ENCODE measurements at places on chromosomes 16 and 17.

GRCh38 chr17:34269969-34270368, at the start of gene CCL7:
CCL7 (plus strand) TSS chr17:34270221; CDS start chr17:34270291, 70 bp downstream.
- DNase-seq: no peak

GRCh38 chr16:65453646-65454045, 331.8 kb upstream of the CDH11 start:
- DNase-seq: no peak

DNA sequence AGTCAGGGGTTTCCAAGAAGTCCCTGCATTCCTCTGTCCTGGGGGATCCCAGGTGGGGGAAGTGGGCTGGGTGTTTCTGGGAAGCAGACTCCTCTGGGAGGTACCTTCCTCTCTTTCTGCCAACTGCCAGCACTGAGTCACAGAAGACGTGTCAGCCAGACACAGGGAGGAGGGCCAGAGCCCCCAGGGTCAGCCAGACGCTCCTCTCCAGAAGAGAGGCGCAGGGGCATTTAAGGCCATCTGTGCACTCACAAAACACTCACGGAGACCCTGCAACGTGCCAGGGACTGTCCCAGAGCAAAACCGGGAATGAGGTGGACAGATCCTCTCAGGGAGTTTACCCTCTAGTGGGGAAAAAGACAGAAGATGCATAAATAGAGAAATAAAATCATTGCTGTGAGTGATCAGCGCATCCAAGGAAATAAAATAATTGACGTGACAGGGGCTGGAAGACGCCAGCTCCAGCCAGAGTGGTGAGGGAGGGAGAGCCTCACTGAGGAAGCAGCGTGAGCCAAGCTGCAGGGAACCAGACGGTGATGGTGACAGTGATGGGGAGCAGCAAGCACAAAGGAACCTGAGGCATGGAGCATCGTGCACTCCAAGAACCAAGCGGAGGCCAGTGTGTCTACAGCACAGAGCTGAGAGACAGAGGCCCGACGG, 105.4 kb downstream of the ZNF423 start:
- no peak for DNase-seq

GRCh38 chr17:27622986-27623385, 8.0 kb upstream of the LGALS9 start:
- DNase-seq: no peak

DNA sequence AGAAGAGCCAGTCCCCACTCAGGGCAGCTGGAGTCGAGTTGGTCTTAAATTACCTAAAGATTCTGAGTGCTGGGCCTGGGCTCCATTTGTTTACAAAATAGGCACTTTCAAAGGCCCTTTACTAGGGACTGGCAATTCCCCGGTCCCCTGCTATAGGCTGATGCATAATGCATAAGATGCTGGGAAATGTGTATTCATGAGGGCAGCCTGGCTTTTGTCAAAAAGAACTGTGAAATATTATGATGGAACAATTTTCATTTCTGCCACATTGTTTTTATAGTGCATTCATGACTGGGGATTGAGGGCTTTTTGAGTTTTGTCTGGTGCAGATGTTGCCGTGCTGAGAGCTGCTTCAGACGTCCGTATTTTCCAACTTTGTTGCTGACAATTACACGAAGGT, 617.0 kb upstream of the CDH5 start:
- no peak for DNase-seq

GRCh38 chr16:48547530-48547929, 62.5 kb downstream of the N4BP1 start:
- no peak for DNase-seq

- no peak for DNase-seq
Observed at GRCh38 chr17:74471341-74471740, 4.9 kb downstream of the CD300A start.

DNA sequence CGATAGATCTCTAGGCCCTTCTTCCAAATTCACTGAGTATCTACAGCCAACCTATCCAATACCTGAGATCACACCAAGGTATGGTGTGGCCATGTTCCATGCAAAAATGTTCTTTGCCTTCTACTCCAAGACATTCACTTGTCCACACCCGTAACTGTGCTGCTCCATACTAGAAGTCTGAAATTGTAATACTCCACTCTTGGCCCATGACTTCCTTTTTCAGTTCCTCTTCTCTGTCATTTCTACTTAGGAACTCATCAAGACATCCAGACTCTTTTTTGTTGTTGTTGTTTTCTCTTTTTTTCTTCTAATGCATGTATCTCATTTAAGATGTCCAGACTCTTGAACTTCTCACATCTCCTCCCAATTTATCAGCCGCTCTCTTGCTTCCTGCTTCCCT, 42.5 kb upstream of the KSR1 start:
- DNase-seq: no peak

DNA sequence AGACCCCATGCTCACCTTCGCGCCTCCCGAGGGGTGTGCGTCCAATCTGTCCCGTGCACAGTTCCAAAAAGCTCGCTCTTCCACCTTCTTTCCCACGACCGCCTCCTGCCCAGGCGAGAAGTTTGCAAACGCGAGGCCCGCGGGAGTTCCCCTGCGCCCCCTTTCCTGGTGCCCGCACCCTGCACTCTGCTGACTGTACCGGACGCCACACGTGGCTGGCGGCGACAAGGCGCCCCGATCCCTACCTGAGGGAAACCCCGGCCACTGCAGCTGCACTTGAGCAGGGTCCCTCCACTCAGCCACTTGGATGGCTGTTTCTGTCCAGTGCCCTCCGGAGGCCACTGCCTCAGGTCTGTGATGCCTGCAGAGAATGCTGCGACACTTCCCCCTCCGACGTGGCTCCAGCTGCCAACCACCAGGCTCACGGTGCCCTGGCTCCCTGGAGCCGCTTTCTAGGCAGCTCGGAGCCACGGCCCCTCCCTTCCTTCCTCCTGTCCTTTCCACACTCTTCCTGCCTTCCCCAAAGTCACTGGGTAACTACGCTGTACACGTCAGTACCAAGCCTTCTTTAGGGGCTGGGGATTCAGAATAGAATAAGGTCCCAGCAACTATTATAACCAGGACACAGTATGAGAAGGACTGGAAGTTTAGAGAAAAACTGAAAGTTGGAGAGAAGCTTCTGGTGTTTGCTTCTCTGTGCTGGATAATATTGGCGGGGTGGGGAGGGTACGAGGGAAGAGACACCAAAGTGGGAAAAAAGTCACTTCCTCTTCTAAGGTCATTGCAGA, at the start of gene MLKL:
TSS of gene MLKL (minus strand) at position 425 of the 788 bp plus-strand sequence. CDS start 5,105 bp downstream, outside the sequence.
- DNase-seq: no peak

- DNase-seq: no peak
Observed at GRCh38 chr16:49365711-49366509, 7.7 kb upstream of the C16orf78 start.

DNA sequence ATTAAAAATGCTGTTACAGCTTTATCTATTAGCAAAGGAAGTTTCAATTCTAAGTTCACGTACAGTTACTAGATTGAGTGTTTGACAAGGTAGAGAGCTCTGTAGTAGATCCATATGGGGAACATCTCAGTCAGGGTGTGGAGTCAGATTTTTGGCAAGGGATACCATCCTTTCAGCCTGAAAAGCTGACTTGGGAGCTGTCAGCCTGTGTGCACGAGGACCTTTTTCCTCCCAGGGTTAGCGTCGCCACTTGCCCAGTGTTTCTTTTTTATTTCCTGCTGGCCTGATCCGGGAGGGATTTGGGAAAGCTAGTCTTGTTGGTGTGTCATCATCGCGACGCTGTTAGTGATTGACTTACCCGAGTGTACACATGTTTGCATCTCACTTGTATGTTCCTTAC, 29.5 kb downstream of the WWOX start:
- no peak for DNase-seq

DNA sequence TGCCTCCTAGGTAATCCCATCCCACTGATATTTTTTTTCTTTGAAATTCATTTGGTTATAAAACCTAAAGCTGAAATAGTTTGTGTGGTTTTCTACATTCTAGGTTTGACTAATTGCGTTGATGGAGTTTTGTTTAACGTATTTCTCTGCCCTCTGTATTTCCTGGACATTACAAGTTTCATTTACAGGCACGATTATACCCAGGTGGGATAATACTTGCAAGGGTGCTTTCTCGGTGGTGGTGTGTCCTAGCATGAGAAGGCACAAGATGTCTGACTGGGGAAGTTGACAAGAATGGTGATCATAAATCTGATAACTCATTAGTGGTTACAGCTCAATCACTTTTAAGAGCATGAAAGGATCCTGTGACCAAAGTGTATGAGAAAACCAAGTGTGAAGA, 45.0 kb downstream of the DYNLRB2 start:
- DNase-seq: no peak

- no peak for DNase-seq
Observed at GRCh38 chr17:79045842-79046196, 21.9 kb downstream of the C1QTNF1 start.

DNA sequence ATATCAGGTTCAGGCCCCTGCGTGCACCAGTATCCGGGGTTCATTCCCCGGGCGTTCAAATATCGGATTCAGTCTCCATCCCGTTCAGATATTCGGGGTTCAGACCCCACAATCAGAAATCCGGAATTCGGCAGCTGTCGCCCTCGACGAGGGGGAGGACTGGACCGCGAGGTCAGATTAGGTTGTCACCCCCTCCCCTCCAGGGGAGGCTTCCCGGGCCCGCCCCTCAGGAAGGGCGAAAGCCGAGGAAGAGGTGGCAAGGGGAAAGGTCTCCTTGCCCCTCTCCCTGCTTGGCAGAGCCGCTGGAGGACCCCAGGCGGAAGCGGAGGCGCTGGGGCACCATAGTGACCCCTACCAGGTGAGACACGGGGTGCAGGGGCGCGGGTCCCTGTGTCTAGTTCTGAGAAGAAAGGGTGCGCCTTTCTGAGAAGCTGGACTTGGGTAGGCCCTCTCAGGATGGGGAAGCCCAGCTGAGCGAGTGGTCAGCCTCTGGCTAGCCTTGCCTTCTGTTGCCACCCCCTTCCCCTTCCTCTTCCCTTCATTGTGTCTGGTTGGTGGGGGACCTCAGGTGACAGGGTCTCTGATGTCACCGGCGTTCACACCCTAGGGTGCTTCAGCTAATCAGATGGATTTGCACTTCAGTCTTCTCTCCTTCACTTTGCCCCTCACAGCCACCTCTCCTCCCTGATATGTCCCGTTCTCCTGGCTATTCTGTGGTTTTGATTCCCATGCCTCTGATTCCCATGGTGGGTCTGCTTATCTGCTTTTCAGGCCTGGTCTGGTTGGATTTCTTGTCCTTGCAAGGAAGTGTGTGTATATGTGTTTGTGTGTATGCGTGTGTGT, 844 bp downstream of the TAOK2 start:
- DNase-seq: no peak

DNA sequence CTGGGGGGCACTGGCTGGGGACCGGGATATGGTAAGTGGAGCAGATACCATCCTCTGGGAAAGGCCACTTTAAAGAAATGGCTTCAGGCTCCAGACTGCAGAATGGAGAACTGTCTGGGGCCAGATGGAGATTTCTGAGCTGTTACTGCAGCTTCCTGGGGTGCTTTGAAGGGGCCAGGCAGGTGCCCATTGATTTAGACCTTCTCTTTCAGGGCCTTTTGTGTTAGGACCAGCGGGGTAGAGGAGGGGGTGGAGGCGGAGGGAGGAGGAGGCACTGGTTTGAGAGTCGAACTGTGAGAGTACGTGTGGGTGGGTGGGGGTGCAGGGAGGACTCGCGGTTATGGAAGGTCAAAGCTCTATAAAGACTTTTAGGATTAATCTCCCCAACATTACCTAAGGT, 11.4 kb downstream of the NECAB2 start:
- no peak for DNase-seq

- DNase-seq: no peak
Observed at GRCh38 chr16:86649875-86650274, 71.5 kb downstream of the FOXL1 start.

DNA sequence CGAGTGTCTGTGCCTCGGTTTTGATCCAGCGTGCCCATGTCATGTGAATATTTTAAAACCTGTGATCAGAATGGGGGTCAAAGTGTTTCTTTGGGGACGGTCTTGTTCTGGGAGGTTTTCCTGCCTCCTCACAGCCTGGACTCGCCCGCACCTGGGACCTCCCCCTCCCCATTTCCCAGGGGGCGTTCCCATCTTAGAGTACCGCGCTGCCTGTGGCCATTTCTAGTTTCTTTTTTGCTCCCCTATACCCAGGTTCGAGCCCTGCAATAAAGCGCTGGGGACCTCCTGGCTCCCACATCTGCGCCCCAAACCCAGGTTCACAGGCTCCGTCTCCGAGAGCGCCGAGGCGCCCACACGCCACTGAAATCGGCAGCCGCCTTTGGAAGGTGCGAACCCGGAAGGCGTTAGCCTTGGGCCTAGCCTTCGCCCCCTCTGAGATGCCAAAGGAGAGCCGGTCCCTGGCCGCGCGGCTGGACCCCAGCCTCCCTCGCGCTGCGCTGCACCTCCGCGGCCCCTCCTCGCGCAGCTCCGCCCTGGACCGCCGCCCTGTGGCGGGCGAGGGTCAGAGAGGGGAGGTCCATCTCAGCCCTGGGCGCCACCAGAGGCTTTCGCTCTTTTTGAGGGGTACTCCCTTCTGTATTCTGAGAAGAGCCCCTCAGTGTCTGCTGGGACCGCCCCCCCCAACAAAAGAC, 1.7 kb downstream of the KCNJ12 start:
- no peak for DNase-seq

- no peak for DNase-seq
Observed at GRCh38 chr17:82297280-82297713, 20.1 kb downstream of the CD7 start.

DNA sequence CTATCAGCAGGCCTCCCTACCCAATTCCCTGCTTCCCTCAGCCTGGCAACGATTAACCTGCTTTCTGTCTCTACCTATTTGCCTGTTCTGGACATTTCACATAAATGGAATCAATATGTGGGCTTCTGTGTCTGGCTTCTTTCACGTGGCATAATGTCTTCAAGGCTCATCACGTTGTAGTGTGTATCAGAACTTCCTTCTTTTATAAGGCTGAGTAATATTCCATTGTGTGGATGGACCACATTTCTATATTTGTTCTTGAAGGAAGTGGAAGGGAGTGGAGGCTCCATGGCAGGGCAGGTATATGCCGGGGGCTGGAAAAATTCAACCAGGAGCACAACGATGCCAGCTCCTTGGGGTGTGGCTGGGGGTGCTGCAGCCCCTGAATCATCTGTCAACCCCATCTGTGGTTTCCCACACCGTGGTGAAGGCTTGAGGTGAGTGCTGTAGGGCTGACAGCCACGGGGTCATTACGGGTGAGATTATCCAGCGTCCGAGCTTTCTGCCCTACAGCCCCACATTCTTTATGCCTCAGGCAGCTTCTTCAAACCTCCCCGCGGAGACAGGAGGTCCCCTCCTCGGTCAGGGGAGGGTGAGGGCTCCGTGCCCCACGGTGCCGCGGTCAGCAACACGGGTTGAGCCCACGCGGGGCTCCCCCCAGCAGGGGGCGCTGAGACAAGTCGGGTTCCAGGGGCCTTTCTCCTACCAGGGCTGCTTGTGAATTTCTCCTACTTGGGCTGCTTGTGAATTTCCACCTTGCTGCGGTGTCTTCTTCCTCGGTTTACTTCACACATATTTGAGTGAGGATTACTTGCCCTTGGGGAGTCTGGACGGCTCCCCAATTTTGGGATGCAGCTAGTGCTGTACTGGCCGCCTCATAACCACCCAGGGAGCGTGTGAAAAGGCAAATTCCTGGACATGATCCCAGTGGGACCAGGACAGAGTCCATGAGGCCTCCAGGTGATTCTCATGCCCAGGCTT, 18.3 kb upstream of the WFIKKN2 start:
- DNase-seq: no peak

- DNase-seq: no peak
Observed at GRCh38 chr16:28501258-28502232, 5.1 kb downstream of the IL27 start.

Data from NCI-H1417 treated with DMSO at 0.1 percent for 48 hours (cell line).